ENCODE measurements at places on chromosomes 6 and 20. TPM values are rescaled to one million over a fixed set of nuclear protein-coding genes. Genes with fewer than 3 reads are reported as not detected.

DNA sequence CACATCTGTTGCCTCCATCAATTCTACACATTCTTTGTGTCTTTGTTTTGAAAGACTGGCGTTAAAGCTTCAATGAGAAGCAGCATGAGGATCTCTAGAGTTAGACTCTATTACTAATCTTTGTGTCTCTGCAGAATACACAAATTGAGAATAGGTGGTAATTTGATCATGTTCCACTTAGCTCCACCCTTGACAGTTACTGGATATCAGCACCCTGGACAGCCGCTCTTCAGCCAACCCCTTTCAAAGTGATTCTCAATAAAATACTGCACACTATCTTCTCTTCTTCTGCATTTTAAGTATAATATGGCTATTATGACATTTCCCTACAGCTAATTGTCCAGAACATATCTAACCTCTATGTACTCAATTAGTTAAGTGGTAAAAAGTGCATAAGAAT, 54.3 kb upstream of the CNR1 start:
- DNase-seq, result no peak

GRCh38 chr20:56400001-56400640, 7.7 kb downstream of the CSTF1 start:
- peak; percentile 56 for DNase-seq

DNA sequence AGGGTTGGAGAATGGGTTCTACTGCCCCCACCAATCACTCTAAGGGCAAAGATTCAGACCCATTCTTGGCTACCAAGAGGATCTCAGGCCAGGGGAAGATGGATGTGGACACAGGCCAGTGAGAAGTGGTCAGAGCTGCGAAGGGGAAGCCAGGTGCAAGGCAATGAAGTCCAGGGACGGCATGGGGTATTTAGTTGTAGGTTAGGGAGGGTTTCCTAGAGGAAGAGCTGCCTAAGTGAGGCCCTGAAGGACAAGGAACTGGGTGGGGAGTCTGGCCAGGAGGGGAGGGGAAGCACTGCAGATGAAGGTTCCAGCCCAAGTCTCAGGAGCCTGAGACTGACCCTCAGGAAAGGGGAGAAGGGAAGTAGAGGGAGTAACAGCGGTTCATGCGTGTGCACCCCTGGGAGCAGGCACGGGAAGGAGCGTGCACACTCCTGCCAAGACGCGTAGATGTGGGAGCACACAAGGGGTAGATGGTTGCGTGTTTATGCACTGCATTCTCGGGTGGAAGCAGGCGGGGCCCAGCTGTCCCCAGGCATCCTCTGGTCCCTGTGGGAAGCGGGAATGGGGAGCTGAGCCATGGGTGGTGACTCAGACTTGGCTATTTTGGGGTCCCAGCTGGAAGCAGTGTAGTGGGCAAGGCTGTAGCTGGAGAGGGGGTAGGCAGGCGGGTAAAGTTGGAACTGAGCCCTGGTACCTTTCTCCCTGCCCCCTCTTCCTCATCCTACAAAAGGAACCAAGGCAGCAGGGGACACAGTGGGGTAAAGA, 3.3 kb downstream of the ACTL10 start:
- no peak for DNase-seq

- DNase-seq, result no peak
These were observed at the start of gene L3MBTL1 for GRCh38 chr20:43507150-43508080. L3MBTL1 (plus strand) TSS chr20:43507697; CDS start chr20:43513504, 5,807 bp downstream.

DNA sequence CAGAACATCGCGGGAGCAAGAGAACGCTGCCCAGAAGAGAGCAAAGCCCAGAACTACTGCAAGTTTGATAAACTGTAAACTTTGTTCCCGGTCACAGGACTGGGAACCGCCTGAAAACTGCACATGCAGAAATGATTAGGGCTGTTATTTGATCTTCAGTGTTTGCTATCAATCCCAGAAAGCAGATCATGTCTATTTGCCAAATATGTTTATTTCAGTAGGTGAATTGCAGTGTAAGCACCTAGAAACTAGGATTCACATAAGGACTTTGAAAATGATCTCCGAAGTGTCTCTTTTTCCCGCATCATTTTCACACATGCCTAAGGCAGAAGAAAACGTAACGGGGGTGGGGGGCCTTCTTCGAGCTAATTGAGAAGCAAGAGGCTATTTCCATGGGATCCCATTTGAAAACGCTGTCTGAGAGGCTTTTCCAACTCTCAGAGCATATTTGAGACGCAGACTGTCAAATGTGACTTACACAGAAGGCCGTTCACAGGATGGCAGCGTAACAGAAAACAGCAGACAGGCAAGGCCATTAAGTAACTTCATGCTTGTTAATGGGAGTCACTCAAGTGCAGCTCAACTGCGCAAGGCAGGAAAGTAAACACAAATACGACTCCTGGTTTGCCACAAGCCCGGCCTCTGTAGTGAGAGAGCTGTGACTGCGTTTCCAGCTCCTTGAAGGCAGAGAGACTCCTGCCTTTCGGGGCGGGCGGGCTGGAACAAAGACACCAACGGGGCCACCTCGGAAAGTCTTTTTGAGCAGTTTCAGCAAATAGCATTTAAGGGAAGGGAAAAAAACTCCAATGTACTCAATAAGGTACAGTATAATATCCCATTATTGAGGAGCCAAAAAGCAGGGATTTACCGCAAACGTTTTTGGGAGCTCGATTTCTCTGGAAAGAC, 144.7 kb upstream of the ZNF217 start:
- DNase-seq, result no peak

- no peak for DNase-seq
These were observed 93.7 kb downstream of the ZFAND3 start for GRCh38 chr6:37913210-37913609.

DNA sequence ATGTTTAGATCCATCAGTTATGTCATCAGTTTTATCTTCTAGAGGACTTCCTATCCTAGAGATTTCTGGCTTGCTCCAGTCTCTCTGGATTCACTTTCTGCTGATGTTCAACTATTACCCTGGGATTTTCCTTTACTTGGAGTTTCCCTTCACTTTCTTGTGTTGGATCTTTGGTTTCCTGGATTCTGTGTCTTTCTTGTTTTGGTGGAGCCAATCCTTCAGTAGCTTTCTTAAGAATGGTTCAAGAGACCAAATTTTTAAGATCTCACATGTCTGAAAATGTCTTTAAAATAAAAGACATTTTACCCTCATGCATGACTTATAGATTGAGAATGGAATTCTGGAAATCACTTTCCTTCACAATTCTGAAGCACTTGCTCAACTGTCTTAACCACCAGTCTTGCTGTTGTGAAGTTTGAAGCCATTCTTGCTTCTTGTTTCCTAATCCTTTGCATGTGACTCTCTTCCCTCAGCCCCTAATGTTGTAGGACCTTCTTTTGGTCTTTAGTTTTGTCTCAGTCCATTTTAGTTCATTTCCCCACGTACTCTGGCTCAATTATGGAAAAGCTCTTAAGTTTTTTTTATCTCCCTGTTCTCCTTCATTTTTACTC, 87.9 kb downstream of the ARID1B start:
- DNase-seq, result no peak

DNA sequence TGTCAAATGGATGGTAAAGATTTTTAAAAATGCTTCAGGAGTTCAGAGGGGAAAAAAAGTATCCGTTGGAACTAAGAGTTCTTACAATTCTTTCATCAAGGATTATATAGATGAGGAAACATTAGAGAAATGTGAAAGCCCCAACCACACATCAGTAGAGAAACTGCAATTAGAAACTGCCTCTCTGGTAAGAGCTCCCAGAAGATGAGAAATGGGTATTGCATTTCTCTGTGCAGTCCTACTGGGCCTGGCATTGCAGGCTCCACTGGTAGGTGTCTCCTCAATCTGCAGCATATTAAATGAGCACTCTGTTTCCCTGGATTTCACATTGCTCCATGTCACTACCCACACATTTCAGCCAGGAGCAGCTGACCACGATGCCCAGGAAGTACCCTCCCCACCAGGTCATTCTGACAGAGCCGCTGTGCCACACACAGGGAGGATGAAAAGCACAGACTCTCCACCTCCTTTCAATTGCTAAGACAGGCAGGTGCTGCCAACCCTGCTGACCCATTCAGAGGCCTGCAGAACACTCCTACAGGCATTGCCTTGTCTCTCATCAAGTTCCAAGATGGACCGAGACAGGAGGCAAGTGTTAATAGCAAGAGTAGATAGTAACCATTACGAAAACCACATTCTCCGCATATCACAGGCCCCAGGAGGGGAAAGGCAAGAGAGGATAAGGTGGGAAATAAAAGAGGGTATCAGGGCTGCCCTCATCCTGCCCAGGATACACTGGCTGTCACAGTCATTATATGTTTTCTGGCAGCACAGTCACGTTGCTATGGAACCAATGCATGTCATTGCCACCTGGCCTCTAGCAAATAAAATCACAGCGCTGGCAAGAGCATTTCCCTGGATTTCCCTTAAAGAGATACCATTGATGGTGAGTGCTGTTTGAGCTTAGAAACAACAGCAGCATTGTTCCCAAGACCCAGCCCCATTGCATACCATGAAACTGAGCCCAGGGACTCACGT, 241.7 kb downstream of the ATXN1 start:
- no peak for DNase-seq

GRCh38 chr6:40328986-40329545, 258.1 kb downstream of the LRFN2 start:
- DNase-seq, result no peak

- no peak for DNase-seq
These were observed 95.6 kb downstream of the RAMACL start for GRCh38 chr6:166490671-166491500.

DNA sequence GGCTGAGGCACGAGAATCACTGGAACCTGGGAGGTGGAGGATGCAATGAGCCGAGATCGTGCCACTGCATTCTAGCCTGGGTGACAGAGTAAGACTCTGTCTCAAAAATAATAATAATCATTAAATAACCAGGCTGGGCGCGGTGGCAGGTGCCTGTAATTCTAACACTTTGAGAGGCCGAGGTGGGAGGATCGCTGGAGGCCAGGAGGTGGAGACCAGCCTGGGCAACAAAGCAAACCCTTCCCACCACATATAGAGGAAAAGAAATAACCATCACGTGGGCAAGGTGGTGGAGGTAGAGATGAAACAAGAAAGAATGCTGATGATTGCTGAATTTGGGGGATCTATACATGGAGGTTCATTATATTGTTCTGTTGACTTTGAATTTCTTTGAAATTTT, 63.4 kb upstream of the PIM1 start:
- DNase-seq, result no peak

- no peak for DNase-seq
These were observed at the start of gene PROCR for GRCh38 chr20:35171753-35172433. PROCR (plus strand) TSS chr20:35172072; CDS start chr20:35172155, 83 bp downstream.

GRCh38 chr6:36674942-36675341, 3.6 kb upstream of the CDKN1A start:
- no peak for DNase-seq

GRCh38 chr6:43849844-43850243, 79.8 kb downstream of the VEGFA start:
- no peak for DNase-seq

DNA sequence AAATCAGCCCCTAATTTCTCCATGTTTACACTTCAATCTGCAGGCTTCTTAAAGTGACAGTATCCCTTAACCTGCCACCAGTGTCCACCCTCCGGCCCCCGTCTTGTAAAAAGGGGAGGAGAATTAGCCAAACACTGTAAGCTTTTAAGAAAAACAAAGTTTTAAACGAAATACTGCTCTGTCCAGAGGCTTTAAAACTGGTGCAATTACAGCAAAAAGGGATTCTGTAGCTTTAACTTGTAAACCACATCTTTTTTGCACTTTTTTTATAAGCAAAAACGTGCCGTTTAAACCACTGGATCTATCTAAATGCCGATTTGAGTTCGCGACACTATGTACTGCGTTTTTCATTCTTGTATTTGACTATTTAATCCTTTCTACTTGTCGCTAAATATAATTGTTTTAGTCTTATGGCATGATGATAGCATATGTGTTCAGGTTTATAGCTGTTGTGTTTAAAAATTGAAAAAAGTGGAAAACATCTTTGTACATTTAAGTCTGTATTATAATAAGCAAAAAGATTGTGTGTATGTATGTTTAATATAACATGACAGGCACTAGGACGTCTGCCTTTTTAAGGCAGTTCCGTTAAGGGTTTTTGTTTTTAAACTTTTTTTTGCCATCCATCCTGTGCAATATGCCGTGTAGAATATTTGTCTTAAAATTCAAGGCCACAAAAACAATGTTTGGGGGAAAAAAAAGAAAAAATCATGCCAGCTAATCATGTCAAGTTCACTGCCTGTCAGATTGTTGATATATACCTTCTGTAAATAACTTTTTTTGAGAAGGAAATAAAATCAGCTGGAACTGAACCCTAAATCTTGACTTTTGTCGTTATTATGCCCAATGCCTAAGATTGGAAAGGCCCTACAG, 4.5 kb downstream of the SOX4 start:
- no peak for DNase-seq

GRCh38 chr6:14499841-14500240, 382.3 kb downstream of the CD83 start:
- DNase-seq, result no peak

GRCh38 chr6:83717809-83718208, 8.9 kb upstream of the SNAP91 start:
- DNase-seq, result no peak

GRCh38 chr6:78829407-78829806, 37.9 kb upstream of the IRAK1BP1 start:
- no peak for DNase-seq

CYB5R4 gene
- 27.0 TPM for total RNA-seq

SLC13A3 gene
- not detected for total RNA-seq

SNAI1 gene
- 2.2 TPM for total RNA-seq

PLN gene
- not detected for total RNA-seq

FOXF2 gene
- total RNA-seq, result not detected

GPSM3 gene
- total RNA-seq, result 291 TPM

SHLD1 gene
- 9.4 TPM for total RNA-seq

Data from T-helper 17 cell (primary cell).